ENCODE measurements at places on chromosomes 4 and X. TPM values are rescaled to one million over a fixed set of nuclear protein-coding genes. Genes with fewer than 3 reads are reported as not detected.

DNA sequence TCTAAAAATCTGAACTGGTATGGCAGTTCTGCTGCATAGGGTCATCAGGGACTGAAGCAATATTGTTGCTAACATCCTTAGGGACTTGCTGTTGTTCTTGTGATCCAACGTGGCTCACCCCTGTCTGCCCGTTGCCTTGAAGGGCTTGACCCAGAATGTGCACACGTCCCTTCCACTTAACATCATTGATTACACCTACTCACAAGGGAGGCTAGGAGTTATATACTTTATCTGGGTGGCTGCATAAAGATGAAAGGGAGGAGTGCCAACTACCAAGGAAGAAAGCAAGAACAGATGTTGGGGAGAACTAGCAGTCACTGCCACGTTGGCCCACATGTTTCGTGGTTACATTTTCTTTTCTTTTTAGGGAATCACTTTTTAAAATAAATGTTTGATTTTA lies 34.0 kb downstream of the SLC9A6 start:
- DNase-seq, result no peak

GRCh38 chr4:108830509-108831244 lies 67.8 kb upstream of the ETNPPL start:
- no peak for DNase-seq

DNA sequence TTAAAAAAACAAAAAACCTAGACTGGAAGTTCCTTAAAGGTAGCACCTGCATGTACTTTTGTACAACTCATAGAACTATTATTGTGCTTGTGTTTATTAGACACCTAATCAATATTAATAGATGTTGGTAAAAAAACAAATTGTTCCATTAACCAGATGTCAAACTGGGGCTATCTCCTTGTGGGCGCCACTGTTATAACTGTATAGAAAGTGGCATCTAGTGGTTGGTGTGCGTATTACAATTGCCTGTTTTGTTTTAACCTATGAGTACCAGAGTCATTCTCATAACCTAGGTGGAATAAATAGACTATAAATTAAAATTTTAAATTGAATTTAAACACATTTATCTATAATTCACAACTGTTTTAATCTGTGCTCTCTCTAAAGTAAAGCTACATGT lies 97.4 kb downstream of the COL4A5 start:
- no peak for DNase-seq

DNA sequence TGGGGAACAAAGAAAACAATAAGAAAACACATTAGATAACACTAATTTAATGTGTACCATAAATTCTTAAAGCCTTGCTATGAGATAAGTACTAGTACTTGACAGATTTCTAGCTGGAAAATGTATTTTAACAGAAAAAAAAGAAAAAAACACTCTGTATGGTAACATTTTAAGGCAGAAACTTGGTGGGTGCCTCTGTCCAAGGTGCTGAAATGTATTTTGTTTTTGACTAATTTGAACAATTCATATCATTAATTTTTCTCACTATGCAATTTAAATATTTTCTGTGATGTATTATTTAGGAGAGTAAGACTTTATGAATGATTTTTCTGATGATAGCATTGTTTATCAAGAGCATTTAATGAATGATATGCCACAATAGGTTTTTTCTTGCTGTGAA lies 107.5 kb downstream of the GABRG1 start:
- no peak for DNase-seq

- DNase-seq, result no peak
These were observed 675 bp downstream of the L1CAM start for GRCh38 chrX:153885208-153885787.

GRCh38 chr4:130028552-130028951 lies 932.6 kb downstream of the C4orf33 start:
- DNase-seq, result no peak

DNA sequence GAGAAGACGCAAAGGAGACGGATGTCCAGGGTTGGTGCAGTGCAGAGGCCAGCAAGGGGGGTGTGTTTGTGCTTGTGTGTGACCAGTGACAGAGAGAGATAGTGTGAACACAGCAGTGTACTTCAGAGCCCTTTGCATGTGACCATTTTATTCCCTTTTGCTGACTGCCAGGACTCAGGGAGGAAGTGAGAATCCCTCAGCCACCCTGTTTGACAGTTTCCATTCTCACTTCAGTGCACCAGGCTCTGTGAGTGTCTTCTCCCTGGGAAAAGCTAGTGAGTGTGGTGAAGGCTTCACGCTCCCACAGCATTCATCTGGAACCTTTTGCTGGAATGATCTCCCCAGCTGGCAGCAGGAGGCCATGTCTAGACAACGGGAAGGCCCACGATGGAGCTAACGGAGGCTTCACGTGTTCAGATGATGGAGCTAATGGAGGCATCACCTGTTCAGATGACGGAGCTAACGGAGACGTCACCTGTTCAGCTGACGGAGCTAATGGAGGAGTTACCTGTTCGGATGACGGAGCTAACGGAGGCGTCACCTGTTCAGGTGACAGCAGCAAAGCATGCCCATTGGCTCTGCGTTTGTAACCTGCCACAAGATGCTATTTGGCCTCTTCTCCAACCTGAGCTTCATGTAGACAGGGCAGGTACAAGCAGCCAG lies 195.4 kb downstream of the AFAP1 start:
- no peak for DNase-seq

DNA sequence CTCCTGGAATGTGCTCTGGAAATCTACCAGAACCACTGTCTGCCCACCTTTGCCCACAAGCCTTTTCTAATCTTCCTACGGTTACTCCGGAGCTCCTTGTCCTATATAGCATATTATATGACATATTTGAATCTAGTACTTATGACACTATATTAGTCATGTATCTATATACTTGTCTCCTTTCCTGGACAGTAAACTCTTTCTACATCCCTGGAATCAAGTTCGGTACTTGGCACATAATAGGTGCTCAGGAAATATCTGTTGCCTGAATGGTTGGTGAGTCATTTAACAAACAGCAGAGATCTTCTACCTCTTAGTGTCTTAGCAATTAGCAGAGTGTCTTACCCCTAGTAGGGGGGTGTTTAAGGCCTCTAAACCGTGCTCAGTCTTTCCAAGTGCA lies 123.6 kb downstream of the RELL1 start:
- DNase-seq, result no peak

DNA sequence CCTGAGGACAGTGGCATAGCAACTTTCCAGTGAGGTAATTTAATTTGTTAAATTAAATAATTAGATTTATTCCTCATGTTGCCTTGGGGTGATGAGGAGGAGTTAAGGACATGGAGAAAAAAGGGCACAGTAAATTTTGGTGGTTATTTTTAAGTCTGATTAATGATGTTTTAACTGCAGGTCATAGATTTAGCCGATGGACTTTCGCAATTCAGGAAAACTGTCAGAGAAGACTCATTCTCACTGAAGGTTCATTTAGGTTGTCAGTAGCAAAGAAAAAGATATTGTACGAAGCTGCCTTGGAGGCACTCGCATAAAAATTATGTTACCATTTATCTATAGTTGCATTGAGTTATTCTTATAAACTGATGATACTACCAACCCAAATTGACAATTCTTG lies 164.2 kb upstream of the PITX2 start:
- DNase-seq, result no peak

DNA sequence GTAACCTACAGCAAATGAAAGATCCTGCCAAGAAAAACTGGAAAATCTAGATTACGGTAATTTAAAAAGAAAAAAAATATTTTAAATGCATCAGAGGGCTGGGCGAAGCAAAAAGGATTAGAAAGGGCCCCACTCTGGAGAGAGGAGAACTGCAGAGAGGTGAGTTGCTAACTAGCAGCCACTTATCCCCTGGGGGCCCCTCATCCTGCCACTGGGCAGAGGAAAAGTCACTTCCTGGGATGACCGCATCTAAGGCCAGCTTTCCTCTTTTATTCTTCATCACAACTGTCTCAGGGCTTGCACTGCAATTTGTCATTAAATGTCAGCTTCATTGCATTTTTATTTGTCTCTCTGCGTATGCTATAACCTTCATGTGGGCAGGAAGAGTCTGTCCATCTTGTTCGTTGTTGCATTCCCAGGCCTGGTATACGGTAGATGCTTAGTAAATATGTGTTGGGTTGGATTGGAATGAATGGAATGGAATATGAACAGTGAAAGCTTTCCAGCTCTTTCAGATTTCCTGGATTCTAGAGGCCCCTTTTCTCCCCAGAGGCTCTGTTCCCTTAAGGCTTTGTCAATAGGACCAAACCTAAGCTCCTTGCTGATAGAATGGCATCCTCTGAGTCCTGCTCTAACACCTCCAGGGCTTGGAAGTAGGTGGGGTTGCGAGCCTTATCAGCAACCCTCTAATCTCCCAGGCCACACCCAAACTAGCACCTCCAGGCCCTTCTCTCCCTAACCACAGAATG lies 58.9 kb downstream of the TLR10 start:
- DNase-seq, result no peak

- DNase-seq, result no peak
These were observed 447.7 kb downstream of the STIM2 start for GRCh38 chr4:27308379-27308778.

GRCh38 chrX:26848511-26848910 lies 614.6 kb downstream of the PPP4R3C start:
- DNase-seq, result no peak

DNA sequence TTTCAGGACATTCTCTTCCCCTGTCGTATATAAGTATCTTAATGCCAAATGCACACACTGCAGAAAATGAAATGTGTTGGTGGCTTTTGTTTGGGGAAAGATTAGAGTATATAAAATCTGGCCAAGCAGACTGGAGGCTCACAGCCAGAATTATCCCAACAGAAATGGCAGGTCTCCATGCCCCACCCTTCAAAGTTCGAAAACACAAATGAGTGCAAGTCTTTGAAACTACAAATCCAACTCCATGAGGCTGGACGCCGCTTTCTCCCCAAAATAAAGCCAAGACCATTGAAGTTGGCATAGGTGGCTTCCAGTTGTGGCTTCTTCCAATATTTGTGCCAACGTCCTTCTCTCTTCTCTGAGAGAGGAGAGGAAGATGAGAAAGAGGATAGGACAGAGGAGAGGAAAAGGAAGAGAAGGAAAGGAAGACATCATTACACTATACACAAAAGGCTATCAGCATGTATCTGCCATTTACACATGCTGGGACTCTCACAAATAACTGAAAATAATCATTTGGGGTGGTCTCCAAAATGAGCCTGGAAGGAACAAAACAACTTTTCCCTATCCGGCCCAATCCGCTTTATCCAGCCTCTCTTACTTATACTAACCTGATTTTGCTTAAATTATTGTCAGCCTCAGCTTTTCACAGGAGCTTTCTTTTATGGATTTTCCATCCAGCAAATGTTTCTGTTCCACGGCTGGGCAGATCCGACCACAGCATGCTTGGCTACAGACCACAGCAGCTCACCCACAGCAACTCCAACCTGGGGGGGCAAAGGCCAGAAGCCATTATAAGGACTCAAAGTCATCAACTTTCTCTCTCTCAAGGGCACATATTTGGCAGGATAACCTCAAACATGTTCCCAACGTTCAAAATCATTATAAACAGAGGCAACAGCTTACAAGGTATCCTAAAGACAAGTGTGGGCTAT lies 71.7 kb downstream of the APBB2 start:
- DNase-seq, result peak; percentile 76

- no peak for DNase-seq
These were observed 2004.3 kb upstream of the ADGRL3 start for GRCh38 chr4:59195839-59196238.

GRCh38 chrX:148457279-148457678 lies 43.1 kb upstream of the AFF2 start:
- DNase-seq, result no peak

- no peak for DNase-seq
These were observed 66.0 kb upstream of the PHOX2B start for GRCh38 chr4:41814565-41814964.

GRCh38 chr4:165464813-165465381 lies 86.1 kb downstream of the CPE start:
- DNase-seq, result no peak

- DNase-seq, result no peak
These were observed 11.2 kb upstream of the SHOX start for GRCh38 chrX:619451-619811.

- DNase-seq, result no peak
These were observed 83.5 kb upstream of the RAPGEF2 start for GRCh38 chr4:159019356-159019755.

- DNase-seq, result no peak
These were observed 644.4 kb downstream of the TRIML1 start for GRCh38 chr4:188783606-188784160.

DNA sequence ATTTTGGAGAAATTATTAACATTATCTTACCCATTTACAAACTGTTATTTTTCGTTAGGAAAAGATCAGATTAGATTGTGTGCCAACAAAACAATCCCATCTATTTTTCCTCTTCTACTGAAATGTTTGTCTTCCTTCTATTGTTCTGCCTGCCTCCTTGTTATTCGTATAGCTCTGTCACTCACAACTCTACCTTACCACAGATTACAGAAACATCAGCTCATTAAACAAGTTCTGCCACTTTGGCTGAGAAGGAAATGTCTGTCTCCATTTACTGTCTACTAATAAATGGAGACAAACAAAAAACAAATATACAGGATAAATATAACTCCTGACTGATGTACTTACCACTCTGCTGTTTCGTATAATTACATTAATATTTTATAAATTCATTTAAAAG lies 211.4 kb downstream of the ENOX2 start:
- DNase-seq, result no peak

GRCh38 chr4:128286474-128287058 lies 1.0 kb downstream of the PGRMC2 start:
- no peak for DNase-seq

GRCh38 chr4:48604041-48604440 lies 114.0 kb downstream of the ZAR1 start:
- no peak for DNase-seq

- peak; percentile 14 for DNase-seq
These were observed 75.9 kb upstream of the AFAP1 start for GRCh38 chr4:8015512-8015911.

DNA sequence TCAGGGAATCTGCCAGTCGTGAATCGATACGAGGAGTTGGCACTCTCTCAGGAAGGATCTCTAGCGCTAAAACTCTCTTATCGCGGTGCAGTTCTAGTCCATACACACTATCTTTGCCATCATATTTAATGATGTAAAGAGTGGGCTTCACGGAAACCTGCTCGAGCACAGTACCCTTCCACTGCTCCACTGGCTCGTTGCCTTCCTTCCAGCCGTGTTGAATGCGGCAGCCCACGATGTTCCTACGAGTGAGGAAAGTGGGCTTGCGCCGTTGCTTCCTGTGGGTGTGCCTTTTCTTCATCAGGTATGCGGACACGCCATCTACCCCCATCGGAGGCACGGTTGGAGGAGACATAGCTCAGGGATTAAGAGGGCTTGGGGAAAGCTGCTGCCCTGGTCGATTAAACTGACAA lies 661 bp downstream of the SPIN4 start:
- no peak for DNase-seq

GRCh38 chrX:139883984-139884383 lies 48.9 kb downstream of the ATP11C start:
- no peak for DNase-seq

DGKK gene
- total RNA-seq, result not detected

PABPC1L2B gene
- not detected for total RNA-seq

DDX53 gene
- total RNA-seq, result not detected

ZNF141 gene
- total RNA-seq, result 26.1 TPM

SHROOM4 gene
- 14.1 TPM for total RNA-seq

PGAM4 gene
- not detected for total RNA-seq

CCSER1 gene
- 5.3 TPM for total RNA-seq

RPS6KA3 gene
- total RNA-seq, result 31.8 TPM

PTPN13 gene
- total RNA-seq, result 96.9 TPM

DCHS2 gene
- not detected for total RNA-seq

SMIM10L2A gene
- total RNA-seq, result 1.5 TPM

GAGE12F gene
- not detected for total RNA-seq

Data from tibial nerve (tissue), 4 donors.